ENCODE measurements at places on chromosomes 16 and 17.

DNA sequence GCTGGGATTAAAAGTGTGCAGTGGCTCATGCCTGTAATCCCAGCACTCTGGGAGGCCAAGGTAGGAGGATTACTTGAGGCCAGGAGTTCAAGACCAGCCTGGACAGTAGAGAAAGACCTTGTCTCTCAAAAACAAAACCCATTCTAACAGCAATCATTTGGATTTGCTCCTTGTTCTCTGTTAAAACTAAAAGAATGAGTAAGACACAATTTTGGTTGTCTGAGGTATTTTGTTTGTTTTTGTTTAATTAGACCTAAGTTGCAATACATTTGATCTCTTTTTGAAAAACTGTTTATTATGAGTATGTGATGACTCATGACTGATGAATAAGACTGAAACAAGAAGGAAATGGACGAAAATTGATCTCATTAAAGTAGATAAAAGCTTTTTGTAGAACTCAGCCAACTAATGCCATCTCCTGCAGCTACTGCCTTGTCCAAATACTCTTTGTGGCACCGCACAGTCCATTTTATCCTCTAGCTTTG lies 29.0 kb downstream of the GLG1 start:
- peak; percentile 72 for DNase-seq

- no peak for DNase-seq
Measured at GRCh38 chr16:49563666-49564065, 190.1 kb downstream of the C16orf78 start.

GRCh38 chr17:68513932-68514331 lies 1.7 kb downstream of the PRKAR1A start:
- no peak for DNase-seq

DNA sequence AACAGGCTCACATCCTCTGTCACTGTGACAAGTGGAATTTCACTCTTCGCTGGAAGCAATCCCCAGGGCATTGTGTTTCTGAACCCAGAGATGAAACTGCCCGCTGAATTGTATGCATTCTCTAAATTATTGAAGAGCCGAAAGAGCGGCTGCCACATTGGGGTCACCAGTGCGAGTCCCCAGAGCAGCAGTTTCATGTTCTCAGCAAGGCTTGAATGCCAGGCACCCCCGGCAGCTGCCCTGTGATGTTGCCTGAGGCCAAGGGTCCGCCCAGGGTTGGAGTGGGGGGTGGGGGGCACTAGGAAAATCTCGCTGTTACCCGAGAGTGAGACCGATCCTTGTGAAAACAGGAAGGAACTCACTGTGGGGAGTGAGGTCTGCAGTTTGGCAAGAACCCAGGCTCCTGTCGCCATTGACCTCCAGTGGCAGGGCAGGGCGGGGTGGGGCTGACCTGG lies 20.7 kb upstream of the BCAR1 start:
- peak; percentile 33 for DNase-seq

- DNase-seq, result peak; percentile 63
Measured at GRCh38 chr17:37770631-37771518, 26.0 kb upstream of the HNF1B start.

DNA sequence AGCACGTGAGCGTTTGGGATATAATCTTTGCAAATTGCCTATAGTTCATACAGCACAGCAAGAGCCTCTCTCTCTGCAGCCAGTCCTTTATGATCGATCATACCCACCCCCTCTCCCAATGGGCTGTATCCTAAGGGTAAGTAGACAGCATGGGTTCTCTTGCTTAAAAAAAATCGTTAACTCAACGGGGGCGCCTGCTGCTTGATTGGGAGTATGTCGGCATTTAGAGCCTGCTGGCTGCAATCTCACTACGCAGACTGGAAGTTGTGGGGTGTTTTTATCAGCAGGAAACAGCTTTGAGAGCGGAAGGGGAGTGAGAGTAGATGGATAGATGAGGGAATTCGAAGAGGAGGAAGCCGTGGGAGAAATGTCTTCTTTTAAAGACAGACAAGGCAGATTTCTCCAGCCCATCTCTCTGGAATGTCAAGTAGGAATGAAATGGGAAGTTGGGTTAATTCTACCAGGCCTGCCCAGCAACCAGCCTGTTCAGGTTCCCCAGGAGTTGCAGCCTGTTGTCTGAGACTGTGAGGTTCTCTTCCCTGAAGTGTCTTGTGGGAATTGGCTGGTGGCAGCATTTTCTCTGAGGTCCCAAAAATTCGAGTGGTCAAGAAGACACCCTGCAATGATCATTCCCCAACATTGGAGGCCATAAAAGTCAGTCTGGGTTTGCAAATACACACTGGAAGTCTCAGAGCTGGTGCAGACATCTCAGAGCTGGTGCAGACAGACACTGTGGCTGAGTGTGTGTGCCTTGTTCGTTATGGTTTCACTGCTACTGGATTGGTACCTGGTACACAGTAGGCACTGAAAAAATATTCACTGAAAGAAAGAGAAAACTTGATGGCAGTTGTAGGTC lies 65.6 kb downstream of the PRKCB start:
- no peak for DNase-seq

DNA sequence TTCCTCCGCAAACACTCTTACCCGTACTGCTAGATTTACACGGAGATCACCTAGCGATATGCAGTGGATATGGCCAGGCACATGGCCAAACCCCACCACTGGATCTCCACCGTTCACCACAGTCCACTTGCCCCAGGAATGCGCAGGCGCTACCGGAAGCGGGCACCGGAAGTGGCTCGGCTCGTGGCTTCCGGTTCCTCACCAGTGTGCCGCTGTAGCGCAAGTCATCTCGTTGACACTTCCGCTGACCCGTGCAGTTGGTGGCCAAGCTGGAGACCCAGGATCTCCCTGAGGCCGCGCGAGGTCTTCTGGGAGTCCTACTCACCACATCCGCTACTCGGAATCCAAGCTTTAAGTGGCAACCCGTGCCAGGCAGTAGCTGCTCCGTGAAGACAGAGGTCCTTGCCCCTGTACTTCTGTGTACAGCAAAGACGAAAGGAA lies 11.5 kb downstream of the ZNF597 start:
- DNase-seq, result no peak

DNA sequence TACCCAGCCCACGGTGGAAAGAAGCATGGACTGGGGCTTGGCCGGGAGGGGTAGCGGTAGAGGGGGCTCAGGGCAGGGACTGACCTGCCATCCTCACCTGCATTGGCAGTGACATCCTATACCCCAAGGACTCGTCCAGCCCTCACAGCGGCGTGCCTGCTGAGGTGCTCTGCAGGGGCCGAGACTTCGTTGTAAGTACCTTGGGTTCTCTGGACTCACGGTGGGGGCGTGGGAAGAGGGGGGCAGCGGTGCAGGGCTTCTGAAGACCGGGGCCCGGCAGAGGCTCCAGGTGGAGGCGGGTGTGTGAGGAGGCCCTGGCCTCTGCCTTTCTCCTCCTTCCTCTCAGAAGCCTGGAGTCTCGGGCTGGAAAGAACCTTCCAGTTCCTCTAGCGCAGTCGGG lies 25.5 kb downstream of the POLR3E start:
- no peak for DNase-seq

DNA sequence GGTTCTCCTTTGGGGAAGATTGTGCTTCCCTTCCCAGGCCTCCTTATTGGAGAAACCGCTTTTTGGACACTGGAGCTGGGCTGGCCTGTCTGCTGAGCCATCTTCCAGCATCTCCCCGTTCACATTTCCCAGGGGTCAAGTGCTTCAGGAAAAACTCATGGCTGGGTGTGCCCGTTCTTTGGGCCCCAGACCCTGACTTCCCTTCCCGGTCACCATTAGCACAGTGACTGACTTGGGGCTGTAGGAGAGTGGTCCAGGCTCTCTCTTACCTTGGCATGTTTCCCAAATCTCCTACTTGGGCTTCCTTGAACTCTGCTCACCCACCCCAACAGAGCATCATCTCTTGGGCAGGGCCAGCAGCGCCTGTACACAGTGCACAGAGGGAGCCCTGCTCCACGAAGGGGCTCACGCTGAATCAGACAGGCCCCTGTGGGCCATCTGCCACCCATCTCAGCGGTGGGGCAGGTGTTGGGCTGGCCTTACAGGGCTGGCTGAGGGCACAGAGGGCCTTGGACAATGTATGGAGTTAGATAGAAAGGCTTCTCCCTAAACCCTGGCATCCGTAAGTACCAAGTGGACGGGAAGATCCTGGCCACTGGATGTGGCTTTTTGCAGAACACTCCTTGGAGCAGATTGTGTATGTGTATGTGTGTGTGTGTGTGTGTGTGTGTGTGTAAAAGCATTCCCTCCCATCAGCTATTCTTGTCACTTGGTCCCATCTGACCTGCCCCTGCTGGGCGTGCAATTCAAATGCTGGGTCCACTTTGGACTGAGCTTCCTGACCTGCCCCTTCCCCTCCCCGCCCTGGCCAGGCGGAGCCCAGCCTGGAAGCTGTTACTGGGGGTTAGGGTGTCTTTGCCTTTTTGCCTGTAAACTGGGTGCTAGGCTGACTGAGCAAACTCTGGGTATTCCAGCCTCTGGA lies 24.9 kb upstream of the CDC42EP4 start:
- DNase-seq, result no peak

GRCh38 chr16:29975134-29975538 lies 1.5 kb downstream of the TAOK2 start:
- DNase-seq, result no peak

DNA sequence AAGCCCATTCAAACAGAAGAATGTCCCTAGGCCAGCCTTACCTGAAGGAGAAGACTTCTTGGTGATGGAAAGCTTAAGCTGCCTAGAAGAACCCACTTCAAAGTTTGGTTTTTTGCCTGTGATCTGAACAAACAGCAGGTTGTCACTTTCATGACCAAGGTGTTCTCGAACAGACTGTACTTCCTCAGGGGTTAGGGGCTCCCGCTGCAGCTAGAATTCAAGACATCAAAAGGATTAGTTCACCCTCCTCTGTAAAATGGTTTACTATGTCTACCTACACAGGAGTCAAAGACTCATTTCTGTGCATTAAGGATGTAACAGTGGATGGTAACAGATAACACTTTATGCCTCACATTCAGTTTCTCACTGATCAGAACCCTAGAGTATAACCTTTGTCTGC lies 13.2 kb downstream of the CIAPIN1 start:
- no peak for DNase-seq

- DNase-seq, result no peak
Measured at GRCh38 chr17:78774453-78774852, 7.6 kb downstream of the CYTH1 start.

GRCh38 chr16:7014756-7015155 lies 317.9 kb upstream of the RBFOX1 start:
- no peak for DNase-seq

GRCh38 chr17:60087882-60088669 lies 9.4 kb upstream of the HEATR6 start:
- DNase-seq, result no peak

- DNase-seq, result no peak
Measured at GRCh38 chr16:29111421-29111820, 126.6 kb downstream of the LAT start.

GRCh38 chr16:73056921-73057290 lies 9.0 kb upstream of the ZFHX3 start:
- no peak for DNase-seq

DNA sequence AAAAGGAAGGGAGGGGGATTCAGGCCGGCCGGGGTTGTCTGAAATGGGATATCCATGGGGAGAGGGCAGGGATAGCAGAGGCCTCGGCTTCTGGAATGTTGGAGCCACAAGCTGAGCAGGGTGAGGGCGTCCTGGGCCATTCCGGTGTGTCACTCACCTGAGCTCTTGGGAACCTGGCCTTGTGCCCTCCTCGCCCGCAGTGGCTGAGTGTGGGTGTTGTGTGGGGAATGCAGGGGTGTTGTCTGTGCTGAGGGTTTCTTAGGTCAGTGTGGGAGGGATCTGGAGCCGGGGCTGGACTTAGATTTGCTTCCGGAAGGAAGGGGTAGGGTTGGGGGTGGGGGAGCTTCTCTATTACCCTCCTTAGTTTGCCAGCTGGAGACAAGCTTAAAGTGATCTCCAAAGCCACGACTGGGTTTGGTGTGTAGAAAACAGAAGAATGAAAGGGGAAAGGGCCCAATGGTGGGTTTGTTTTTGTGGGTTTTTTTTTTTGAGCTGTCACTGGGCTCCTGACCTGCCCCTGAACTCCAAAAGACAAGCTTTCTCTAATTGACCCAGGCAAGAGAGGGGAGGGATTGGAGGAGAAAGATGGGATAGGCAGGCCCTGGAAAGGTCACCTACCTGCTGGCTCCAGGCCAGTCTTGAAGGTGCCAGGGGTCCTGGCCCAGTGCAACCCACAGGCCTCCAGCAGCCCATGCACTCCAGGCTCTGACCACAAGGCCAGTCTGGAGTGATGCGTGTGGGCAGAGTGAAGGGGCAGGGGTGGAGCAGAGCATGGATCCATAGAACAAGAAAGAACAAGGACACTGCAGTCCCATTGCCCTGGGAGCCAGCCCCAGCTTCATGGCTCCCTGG lies at the start of gene SULT1A2:
Gene SULT1A2, minus strand, starts transcription at position 211 of the 852 bp plus-strand sequence. CDS start 1,120 bp downstream, outside the sequence.
- no peak for DNase-seq

- no peak for DNase-seq
Measured at GRCh38 chr17:19382531-19383444, 4.2 kb downstream of the MFAP4 start.

GRCh38 chr16:54067322-54068065 lies 219.1 kb downstream of the IRX3 start:
- no peak for DNase-seq

DNA sequence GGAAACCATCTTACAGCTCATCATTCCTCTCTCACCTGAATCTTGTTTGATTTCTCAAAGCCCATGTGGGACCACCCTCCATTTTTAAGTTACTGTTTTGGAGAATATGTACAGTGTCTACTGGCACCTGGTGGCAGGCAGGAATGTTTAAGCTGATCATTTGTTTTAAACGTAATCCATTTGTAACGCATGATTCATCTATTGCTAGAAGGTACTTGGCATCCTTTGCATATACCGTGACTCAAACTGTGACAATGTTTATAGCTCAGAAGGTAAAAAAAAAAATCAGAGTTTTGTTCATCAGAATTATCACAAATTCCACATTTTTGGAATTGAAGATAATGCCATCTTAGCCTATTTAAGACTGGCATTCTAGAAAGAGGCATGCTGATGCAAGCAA lies 1007.5 kb upstream of the EEF2KMT start:
- no peak for DNase-seq

DNA sequence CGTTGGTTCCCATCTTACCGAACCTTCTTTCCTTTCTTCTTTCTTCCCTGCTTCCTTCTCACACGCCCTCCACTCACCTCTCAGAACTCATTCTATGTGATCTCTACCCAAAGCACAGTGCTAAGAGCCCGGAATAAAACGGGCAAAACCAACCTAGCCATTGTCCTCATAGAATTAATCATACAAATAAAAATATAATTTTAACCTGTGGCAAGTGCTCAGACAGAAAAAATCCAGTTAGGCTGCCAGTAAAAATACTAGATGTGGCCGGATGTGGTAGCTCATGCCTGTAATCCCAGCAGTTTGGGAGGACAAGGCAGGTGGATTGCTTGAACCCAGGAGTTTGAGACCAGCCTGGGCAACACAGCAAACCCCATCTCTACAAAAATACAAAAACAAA lies 27.0 kb downstream of the BMERB1 start:
- no peak for DNase-seq

- DNase-seq, result no peak
Measured at GRCh38 chr16:48522041-48522440, 87.9 kb downstream of the N4BP1 start.

DNA sequence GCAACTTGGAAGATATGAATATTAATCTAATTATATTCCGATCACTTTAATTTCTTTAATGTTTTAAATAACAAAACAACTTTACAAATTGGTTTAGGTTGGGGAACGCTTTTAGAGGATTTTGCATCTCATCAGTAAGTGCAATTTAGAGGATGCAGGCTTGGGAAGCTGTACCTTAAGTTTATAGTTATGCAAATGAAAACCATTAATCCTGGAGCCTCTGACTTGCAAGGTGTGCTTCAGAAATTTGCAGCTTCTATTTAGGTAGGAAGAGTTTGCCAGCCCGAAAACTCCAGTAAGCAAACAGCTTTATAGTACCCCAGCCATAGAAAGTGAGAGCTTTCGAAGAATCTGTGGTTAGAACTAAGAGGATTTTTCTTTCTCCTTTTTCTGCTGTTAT lies 547.0 kb downstream of the MAF start:
- no peak for DNase-seq

Data from mesenchymal stem cell (in vitro differentiated cells and primary cell).